AG20443 (cell line): ENCODE measurements at places on chromosomes 3 and 15.

DNA sequence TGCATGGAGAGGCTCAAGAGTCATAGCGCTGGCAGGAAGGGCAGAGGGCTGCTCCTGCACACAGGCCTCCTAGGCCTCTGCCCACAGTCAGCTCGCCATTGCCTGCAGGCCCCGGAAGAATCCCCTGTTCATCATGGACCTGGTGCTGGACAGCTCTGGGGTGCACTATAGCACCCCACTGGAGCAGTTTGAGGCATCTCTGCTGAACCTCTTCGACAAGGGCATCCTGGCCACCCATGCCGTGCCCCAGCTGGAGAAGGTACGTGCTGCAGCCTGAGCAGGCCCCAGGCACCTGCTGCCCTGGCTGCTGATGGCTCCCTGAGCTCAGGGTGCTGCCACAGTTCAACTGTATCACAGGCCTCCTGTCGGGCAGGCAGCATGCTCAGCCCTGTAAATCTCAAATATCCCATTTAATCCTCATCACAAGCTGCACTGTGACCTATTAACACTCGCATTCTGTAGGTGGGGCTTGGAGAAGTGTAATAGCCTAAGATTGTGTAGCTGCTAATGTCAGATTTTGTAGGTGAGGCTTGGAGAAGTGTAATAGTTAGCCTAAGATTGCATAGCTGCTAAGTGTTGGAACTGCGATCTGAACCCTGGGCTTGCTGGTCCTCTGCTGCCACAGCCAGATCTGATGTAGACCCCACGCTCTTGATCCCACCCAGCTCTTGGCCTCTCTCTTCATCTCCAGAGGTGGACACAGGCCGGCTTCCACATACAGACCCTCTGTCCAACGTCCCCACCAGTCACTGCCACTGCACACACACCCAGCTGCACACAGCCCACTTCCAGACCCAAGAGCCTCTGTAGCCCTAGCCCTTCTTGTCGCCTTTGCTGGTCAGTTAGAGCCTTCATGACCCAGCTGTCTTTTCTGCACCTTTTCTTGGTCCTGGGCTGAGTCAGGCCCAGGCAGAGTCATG, 31.9 kb downstream of the DNAH1 start:
- no peak for DNase-seq

- peak; percentile 86 for DNase-seq
These were observed 29.5 kb upstream of the ZNF710 start for GRCh38 chr15:89971592-89971997.

GRCh38 chr3:27880969-27881892, 159.1 kb upstream of the EOMES start:
- DNase-seq: no peak

DNA sequence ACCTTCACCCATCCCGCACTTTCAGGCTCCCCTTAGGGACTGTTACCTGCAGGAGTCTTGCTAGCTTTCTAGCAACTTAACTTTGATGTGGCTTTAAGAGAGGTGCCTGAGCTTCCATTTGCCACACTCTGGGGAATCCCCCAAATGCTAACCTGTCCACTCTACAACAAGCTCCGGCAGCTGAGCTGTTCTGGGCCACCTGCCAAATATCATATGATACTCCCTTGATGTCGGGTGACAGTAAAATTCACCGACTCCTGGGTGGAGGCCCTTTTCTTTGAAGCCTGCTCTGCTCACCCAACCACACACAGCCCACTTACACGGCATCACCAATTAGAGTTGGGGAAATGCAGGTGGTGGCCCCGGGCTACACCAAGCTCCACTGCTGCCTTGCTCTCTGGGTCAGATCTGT, 38.0 kb upstream of the XCR1 start:
- no peak for DNase-seq

- DNase-seq: peak; percentile 54
These were observed at the start of gene SLC9C1 for GRCh38 chr3:112293368-112294321. Gene SLC9C1, minus strand, starts transcription at chr3:112294216. Its CDS starts 7,425 bp downstream, at chr3:112286791.

DNA sequence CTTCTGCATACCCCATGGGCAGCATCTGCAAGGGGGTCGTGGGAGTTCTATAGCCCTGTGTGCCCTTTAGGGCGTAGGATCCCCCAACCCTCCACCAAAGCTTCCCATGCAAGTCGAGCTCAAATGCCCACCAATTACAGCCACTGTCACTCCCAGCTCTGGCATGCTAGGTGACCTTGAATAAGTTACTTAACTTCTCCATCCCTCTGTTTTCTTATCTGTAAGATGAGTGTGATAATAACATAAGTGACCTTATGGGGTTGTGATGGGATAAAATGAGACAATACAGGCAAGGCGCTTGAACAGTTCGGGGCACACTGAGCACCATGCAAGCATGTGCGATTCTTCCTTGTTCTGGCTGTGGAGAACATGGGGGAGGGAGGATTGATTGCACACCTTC, 74.8 kb upstream of the POMGNT2 start:
- DNase-seq: no peak
